ENCODE measurements at places on chromosomes 6 and 20.

DNA sequence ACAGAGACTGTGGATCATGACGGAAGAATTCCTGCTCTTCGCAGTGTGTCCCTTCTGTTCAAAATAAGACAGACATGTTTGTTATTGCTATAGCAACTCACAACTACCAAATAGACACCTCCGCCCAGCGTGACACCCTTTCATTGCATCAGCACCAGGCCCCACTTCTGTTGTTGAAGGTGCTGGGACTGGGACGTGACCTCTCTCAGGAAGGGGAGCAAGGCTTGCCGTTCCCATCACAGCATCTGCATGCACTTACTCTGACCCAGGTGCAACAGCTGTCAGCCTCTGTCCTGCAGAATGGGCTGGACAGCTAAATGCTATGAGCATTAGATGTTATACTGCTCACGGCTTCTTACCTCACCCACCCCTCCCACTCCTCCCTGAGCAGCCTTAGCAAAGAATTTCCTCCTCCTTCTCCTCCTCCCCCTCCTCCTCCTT lies 94.1 kb downstream of the DACT2 start:
- no peak for DNase-seq

DNA sequence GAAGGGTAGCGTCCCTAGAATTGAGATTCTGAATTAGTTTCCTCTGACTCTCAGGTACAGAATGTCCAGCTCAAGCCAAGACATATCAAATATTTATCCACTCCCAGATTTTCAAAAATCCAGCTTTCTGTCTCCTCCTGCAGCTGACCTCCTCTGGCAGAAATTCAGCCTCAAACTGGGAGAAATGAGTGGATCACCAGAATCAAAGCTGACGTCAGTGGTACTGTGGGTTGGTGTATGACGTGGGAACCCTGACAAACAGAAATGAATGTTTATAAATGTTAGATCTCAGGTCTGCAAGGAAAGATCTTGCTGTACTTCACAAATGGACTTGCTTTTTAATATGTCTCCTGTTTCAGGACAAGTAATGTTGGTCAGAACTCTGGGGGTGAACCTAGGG lies 595.0 kb downstream of the PTPRT start:
- no peak for DNase-seq

- DNase-seq, result no peak
These were observed 69.7 kb downstream of the ISM1 start for GRCh38 chr20:13290724-13291123.

DNA sequence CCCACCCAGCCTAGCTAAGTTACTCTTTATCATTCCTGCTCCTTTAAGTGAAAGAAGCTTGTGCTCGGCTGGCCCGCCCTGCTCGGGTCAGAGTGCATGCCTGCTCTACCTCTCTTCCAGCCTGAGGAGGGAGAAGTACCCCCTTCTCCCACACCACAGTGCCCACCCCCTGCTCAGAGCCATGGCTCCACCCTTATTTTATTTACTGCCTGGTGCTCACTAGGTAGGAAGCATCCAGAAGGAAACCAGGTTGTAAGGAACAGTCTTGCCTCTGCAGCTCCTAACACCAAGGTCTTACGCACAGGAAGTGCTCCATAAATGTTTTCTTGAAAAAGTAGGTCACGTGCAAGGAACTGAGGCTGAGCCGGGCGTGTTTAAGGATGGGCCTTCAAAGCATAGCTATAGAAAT lies 105.7 kb upstream of the SNX9 start:
- DNase-seq, result no peak

GRCh38 chr6:29887819-29888776 lies 54.2 kb upstream of the HLA-A start:
- peak; percentile 25 for DNase-seq

DNA sequence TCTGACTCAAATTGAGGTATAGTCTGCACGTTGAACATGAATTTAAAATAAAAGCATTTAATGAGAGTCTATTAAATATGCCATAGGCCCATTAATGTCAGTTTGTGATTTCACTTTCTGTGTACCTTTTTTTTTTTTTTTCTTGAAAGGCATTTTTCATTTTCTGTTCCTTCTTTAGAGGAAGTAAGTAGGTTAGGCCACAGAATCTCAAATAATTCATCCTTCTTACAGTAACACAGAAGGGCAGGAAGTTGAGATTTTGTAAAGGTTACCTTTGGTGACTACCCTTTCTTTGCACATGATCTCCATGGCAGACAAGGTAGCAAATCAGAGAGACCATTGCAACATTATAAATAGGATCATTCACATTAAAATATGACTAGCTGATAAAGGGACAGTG lies 9.6 kb downstream of the L3MBTL3 start:
- DNase-seq, result no peak

- DNase-seq, result no peak
These were observed 168.8 kb downstream of the EYA2 start for GRCh38 chr20:47063407-47063806.

DNA sequence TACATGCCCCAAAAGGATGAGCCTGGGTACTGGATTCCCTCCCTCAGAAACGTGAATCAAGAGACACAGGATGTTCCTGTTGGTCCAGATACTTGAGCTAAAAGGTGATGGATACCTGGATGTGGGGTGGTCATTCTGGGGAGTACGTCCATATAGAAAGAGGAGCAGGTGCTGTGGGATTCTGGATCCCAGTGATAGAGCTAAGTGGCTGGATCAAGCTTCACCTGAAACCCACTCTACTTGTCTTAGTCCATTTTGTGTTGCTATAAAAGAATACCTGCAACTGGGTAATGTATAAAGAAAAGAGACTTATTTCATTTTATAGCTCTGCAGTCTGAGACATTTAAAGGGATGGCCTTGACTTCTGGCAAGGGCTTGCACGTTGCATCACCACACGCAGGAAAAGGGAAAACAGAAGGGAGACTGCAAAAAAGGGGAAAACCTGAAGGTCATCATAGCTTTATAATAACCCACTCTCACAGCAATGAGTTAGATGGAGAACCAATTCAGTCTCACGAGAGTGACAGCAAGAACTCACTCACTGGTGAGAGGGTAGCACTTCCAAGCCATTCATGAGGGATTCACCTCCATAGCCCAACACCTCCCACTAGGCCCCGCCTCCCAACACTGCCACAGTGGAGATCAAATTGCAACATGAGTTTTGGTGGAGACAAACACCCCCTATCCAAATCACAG lies 31.2 kb downstream of the RIPOR3 start:
- no peak for DNase-seq

- DNase-seq, result no peak
These were observed 280.0 kb upstream of the SPTLC3 start for GRCh38 chr20:12728782-12729181.

DNA sequence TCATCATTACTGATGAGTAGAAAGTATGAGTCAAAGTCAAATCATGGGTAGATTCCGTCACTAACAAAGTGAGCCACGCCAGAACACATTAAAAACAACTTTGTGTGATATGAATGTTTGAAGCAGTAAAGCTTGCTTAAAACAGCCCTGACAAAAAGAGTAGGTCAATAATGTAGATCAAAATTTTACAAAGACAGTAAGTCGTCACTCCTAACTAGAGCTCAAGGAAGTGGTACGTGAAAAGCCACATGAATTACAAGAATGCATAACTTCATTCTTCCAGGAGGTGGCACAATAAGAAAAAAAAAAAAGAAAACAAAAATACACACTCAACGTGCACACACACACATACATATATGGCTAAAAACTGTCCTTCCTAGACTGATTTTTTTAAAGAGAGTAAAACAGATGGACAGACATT lies 69.9 kb downstream of the HACE1 start:
- DNase-seq, result no peak

GRCh38 chr6:34285448-34286164 lies 36.8 kb upstream of the SMIM29 start:
- no peak for DNase-seq

DNA sequence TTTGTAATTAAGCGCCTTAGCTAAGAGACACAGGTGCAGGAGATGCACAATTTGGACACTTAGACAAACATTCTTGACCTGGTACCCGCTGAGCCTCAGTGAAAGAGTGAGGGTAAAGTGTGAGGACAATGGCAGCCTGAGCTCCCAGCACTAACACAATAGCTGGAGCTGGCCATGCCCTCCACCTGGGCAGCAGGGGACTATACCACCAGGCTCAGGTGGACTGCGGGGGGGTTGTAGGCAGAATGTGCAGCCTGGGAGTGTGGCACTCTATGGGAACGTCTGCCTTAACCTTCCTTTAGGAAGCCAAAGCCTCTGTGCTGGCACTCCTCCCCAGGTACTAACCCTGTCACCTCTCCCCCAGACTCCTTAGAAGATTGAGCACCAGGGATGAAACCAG lies 23.6 kb downstream of the PRKN start:
- DNase-seq, result no peak

DNA sequence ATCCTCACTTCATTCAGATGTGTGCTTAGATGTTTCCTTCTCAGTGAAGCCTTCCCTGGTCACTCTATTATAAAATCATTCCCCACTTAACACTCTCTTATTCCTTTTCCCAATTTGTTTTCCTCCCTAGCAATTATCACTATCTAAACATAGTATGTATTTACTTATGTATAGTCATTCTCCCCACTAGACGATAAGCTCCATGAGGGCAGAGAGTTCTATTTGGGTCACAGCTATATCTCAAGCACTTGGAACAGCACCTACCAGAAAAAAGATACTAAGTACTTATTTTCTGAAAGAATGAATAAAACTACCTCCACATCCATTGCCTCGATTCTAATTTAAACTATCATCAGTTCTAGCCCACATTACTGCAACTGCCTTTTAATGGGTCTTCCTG lies 36.5 kb downstream of the USP49 start:
- no peak for DNase-seq

DNA sequence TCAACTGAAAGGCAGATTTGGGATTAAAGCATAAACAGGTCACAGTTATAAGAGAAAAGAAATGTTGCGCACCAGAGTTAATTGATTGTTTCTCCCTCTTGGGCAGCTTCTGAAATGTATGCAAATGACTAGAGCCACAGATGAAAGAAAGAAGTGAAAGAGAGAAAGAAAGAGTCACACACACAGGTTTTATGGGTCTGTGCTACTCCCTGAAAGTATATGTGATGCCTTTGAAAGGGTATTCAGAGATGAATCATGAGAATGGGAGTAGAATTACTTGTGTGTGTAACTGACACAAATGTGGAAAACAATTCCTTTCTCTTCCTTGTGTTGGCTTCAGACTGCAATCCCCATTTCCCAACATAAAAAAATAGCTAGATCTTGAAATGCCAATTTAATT lies 196.9 kb downstream of the FOXA2 start:
- DNase-seq, result no peak

- DNase-seq, result no peak
These were observed 260.4 kb downstream of the CBLN4 start for GRCh38 chr20:55744896-55745295.

DNA sequence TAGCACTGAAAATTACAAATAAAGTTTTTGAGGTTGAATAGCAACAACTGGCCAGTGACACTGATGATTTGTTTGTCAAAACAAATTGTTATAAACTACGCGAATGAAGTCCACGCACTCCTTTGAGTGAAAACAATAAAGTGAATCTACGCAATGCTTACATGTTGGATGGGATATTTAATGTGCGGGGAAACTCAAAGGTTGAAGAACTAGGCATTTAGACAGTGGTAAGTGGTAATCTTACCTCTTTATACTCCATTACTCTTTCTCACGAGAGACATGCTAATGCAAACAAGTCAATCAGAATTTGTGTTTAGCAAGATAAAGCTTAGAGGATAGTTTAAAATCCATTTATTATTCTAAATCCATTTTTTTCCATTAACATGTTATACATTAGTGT lies 606.4 kb downstream of the KHDRBS2 start:
- no peak for DNase-seq

GRCh38 chr6:64984948-64985347 lies 722.1 kb downstream of the EYS start:
- no peak for DNase-seq

- DNase-seq, result no peak
These were observed 31.3 kb upstream of the CHD6 start for GRCh38 chr20:41649489-41649888.

DNA sequence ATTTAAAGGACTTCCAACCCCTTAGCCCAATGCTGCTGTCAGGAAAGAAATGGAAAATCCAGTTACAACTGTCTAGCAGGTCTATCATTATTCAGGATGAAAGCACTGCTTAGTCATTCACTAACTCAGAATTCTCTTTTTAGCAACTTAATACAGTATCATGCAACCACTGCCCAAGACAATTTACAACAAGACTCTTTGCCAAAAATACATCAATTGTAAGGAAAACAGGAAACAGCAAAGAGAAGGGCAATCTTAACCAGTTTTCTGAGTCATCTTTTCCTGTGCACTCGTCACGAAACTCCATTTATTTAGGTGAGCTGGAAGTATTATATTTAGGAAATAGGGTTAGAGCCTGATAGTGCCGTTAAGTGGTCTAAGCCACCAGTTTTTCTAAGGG lies 1197.7 kb upstream of the CITED2 start:
- no peak for DNase-seq

- DNase-seq, result no peak
These were observed 1.0 kb upstream of the NXT1 start for GRCh38 chr20:23349338-23350195.

GRCh38 chr20:41432746-41433145 lies 66.1 kb upstream of the EMILIN3 start:
- DNase-seq, result peak; percentile 30

DNA sequence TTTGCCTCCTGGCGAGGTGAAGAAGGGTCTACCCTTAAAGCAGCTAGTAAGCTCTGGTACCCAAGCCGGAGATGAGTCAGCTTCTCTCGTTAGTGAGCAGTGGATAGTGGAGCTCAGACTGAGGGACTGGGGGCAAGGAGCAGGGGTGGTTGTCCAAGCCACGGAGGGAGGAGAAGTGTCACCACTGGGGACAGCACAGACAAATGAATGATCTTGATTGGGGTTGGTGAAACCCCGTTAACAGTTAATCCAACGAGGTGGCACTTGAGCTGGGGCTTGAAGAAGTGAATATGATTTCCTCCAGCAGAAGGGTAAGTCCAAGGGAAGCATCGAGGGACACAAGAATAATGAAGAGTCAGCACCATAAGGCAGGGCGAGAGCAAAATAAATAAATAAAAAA lies 43.0 kb downstream of the JARID2 start:
- no peak for DNase-seq

DNA sequence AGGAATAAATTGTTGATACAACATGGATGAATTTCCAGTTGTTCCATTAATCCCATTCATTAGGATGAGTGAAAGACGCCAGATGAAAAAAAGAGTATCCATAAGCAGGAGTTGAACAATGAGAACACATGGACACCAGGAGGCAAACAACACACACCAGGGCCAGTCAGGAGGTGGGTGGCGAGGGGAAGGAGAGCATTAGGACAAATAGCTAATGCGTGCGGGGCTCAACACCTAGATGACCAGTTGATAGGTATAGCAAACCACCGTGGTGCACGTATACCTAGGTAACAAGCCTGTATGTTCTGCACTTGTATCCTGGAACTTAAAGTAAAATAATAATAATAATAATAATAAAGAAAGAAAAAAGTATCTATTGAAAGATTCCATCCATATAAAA lies 11.1 kb downstream of the PCED1A start:
- no peak for DNase-seq

DNA sequence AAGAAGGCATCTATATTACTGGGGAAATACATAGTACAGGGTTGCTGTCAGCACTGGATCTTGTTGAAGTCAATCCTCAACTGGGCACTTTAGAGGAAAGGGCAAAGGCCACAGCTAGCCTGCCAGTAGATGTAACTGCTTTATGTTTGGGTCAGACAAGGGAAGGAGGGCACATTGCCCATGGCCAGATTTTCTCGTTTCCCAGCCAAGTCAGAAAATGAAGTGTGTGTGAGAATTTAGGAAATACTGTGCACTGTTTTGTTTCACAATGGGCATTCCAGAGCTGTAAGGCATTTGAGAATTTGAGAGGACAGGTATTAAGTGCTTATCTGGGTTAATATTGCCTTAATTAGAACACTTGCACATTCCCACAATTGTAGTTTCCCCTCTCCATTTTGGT lies 183.9 kb upstream of the MCHR2 start:
- DNase-seq, result no peak
